ENCODE measurements at places on chromosomes 7 and 10.
A peak's percentile ranks its signal among the peaks of the same experiment; 100 is the strongest.

- no peak for DNase-seq
Observed at GRCh38 chr10:27743012-27743876, 2.4 kb downstream of the MKX start.

DNA sequence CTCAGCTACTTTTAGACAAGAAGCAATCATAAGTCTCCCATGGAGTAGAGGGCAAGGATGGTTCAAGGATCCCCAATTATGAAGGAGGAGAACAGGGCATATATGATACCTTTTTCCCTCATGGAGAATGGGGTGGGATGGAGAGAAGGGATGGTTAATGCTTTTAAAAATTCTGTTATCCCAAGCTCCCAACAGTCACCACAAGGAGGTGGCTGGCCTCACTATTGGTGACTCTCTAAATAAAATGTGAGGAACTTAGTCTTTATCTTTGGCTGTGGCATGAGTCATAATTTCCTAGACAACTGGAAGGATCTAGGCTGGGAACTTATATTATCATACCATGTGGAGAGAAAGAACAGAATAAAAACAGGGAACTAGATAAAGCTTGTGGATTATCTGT, 297.0 kb downstream of the PHTF2 start:
- DNase-seq = no peak

- no peak for DNase-seq
Observed at GRCh38 chr10:112247791-112248190, 35.4 kb upstream of the TECTB start.

- DNase-seq = no peak
Observed at GRCh38 chr10:50511492-50512213, 112.1 kb downstream of the SGMS1 start.

GRCh38 chr7:18257711-18258110, 230.1 kb upstream of the PRPS1L1 start:
- no peak for DNase-seq

GRCh38 chr7:89695241-89695640, 459.0 kb upstream of the STEAP1 start:
- no peak for DNase-seq

- no peak for DNase-seq
Observed at GRCh38 chr7:36119005-36119706, 33.9 kb upstream of the EEPD1 start.

DNA sequence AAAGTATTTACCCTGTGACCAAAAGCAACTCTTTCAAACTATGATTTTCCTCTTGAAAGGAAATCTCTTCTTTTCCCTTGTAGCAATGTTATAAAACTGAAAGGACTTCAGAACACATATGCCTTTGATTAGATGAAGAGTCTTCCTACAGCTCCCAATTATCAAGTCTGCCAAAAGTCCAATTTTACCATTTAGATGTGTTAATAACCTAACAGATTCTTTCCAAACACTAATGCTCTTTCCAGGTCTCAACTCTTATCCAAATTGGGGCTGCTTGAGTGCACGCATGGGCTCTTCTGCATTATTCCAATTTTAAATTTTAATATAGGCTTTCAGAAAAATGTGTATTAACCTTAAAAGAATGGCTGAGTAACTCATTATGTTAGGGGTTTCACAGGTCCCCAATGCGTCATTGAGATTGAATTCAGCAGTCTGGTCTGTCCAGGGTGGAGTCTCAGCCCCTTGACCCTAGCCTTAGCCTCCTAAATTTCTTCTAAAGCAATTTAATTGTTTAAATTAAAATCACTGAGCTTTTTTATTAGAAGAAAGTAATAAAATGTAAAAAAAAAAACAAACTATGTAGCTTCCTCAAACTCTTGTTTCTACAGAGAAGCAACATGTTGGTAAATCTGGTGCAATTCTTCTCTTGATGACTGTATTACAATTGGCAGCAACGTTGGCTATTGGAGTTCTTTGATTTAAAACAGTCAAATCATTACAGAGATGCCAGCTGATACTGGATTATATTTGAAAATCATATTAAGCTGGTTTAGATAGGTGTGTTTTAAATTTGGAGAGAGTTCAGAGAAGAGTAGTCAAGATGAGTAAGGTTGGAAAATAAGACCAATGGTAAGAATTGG, 170.4 kb downstream of the DKK1 start:
- DNase-seq = no peak

DNA sequence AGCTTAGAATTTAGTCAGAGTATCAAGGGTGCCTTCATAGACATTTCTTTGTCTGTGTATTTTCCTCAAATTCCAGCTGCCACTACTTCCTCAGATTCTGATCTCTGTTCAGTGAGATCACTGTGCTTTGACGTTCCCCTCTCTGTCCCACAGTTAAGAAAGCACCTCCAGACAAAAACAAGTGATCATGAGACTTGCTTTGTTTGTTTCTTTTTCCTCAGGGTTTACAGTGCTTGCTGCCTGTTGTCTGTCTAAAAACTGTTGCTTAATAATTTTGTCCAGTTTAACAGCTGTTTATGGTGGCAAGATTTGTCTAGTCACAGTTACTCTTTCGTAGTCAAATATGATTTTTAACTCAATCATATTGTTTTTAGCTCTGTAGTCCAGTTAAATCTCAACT, 29.1 kb downstream of the TRUB1 start:
- no peak for DNase-seq

- peak; percentile 79 for DNase-seq
Observed at GRCh38 chr7:8724080-8724718, 290.8 kb downstream of the NXPH1 start.

DNA sequence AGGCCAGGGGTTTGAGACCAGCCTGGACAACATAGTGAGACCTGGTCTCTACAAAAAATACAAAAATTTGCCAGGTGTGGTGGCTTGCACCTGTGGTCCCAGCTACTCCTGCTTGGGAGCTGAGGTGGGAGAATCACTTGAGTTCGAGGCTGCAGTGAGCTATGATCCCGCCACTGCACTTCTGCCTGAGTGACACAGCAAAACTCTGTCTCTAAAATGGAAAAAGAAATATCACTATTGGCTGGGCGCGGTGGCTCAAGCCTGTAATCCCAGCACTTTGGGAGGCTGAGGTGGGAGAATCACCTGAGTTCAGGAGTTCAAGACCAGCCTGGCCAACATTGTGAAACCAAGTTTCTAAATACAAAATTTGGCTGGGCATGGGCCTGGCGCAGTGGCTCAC, 44.9 kb upstream of the RASGEF1A start:
- no peak for DNase-seq

- no peak for DNase-seq
Observed at GRCh38 chr10:14773551-14774213, 1.0 kb downstream of the FAM107B start.

DNA sequence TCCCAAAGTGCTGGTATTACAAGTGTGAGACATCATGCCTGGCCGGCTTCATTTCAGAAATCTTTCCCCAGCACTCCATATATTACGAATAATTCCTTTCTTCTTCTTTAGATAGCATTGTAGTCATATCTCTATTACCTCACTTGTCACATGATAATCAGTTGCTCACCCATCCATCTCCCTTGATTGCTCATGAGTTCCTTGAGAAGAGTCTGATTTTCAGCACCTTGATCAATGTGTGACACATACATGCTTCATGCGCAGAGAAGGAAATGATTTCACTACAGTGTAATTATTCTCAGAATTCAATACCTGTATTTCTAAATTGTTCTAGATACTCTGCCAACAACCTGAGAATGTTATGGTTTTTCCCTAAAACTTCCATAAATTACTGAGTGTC, 26.7 kb upstream of the GGCT start:
- no peak for DNase-seq

DNA sequence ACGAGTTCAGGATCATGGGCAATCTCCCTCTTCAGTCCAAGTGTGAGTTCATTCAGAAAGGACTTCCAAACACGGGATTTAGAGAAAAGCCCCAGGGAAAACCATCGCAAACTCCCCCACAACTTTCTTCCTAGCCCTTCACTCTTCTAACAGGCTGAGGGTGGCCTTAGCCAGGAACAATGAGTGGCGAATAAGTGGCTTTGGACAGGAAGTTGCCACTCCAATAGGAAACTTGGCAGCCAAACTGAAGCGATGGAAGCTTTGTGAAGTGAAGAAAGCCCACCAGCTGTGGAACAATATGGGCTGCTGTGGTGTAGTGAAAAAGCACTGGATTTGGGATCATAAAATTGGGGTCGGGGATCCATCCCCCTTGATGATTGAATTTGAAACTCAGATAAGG, 193.2 kb downstream of the TEX36 start:
- DNase-seq = no peak

DNA sequence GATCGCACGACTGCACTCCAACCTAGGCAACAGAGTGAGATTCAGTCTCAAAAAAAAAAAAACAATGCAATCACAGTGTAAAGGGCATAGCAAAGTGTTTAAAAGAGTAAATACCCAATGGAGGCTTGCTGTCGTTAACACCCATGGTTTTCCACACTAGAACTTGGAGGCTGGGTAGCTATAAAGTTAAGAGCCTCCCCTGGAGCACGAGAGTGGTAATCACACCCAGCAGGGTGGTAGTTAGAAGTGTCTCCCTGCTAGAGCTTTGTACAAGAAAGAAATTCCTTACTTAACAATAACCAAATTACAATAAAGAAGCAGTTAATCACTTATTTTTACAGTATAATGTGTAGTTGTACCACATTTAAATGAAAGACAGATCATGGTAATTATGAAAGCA, 1078.9 kb downstream of the NRG3 start:
- no peak for DNase-seq

DNA sequence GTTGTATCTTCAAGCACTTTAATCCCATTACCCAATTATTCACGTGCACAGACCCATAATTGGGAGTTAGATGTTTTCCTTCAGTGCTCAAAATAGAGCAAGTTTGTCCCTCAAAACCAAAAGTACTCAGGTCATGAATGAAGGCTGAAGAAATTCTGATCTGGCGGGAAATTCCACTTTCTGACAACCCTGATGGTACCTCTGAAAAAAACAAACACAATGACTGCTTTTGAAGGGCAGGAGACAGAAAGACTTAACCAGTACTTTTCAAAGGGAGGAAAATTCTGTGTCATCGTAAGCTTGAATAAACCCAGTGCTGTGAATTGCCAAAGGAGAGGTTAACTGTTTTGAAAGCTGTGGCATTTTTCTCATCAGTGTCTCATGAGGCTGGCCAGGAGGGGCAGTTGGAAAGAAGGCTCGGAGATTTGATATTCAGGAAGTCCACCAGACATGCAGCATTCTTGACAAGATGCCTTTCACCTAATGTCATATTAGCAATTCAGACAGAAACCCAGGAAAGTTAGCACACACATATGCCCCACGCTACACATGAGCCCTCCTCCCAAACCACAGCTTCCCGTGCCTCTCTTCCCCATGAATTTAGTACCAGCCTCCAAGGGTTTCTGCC, 347.0 kb downstream of the KCNMA1 start:
- no peak for DNase-seq

- no peak for DNase-seq
Observed at GRCh38 chr10:17888189-17888588, 63.5 kb upstream of the SLC39A12 start.
